ENCODE measurements at places on chromosomes 7 and 10.

DNA sequence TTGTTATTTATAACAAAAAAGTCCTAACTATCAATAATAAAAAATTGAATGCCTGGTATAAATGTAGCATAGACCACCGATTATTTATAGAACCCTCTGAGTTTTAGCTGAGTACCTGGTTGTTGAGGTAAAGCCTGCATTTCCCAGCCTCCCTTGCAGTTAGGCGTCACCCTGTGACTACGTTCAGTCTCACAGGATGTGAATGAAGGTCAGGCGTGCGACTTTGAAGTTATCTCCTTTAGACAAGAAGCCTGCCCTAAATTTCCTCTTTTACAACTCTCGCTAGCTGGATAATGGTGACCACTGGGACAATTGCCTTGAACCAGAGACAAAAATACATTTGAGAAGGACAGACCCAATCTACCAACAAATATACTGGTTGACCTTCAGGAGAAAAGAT lies 67.5 kb upstream of the TES start:
- H3K27ac ChIP-seq, result no peak overlapping the region
- no peaks in the 10 kb centered on the region for H3K27me3 ChIP-seq
- no peak overlapping the region for H3K4me3 ChIP-seq
- H3K4me1 ChIP-seq, result no peaks in the 10 kb centered on the region
- DNase-seq, result no peak

- H3K27ac ChIP-seq, result no peak overlapping the region
- no peaks in the 10 kb centered on the region for H3K27me3 ChIP-seq
- DNase-seq, result no peak
- no peaks in the 10 kb centered on the region for H3K4me1 ChIP-seq
- no peak overlapping the region for H3K4me3 ChIP-seq
Observed at GRCh38 chr10:123795846-123796590, 95.6 kb downstream of the CPXM2 start.

DNA sequence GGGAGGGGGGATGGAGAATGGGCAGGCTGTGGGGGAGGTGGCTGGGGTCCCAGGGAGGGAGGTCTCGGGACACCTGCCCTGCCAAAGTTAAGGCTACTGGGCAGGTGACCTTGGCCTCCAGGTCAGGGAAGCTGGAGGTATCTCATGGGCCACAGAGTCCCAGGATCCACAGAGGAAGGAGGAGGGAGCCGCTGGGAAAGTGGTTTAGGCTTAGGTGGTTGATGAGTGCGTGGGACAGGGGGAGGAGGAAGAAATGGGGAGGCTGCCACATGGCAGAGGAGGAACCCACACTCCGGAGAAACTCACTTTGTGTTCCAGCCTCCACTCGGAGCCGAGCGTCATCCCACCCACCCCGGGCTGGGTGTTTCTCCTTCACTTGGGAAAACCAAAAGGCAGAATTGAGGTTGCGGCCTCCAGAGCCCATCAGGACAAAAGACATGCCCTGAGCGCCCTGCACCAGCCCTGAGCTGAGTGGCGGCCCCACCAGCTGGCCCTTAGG lies 46.1 kb downstream of the ASB13 start:
- peaks cover 4% of the 10 kb centered on the region for H3K4me1 ChIP-seq
- no peak overlapping the region for H3K27ac ChIP-seq
- no peak for DNase-seq
- no peaks in the 10 kb centered on the region for H3K27me3 ChIP-seq
- H3K4me3 ChIP-seq, result no peak overlapping the region

- no peak overlapping the region for H3K4me3 ChIP-seq
- H3K4me1 ChIP-seq, result no peaks in the 10 kb centered on the region
- no peaks in the 10 kb centered on the region for H3K36me3 ChIP-seq
- H3K27me3 ChIP-seq, result no peaks in the 10 kb centered on the region
Observed at GRCh38 chr10:110613996-110614495, 30.1 kb upstream of the RBM20 start.

- no peaks in the 10 kb centered on the region for H3K4me1 ChIP-seq
- no peaks in the 10 kb centered on the region for H3K27me3 ChIP-seq
- DNase-seq, result peak; percentile 22
Observed at GRCh38 chr7:1990001-1990670, 242.6 kb downstream of the MAD1L1 start.

- H3K4me1 ChIP-seq, result no peaks in the 10 kb centered on the region
- H3K36me3 ChIP-seq, result no peaks in the 10 kb centered on the region
- H3K4me3 ChIP-seq, result no peak overlapping the region
- no peak for DNase-seq
Observed at GRCh38 chr7:147605323-147605722, 985.2 kb upstream of the C7orf33 start.

- no peaks in the 10 kb centered on the region for H3K4me1 ChIP-seq
- no peak for DNase-seq
- no peaks in the 10 kb centered on the region for H3K36me3 ChIP-seq
- H3K27ac ChIP-seq, result no peak overlapping the region
- no peak overlapping the region for H3K4me3 ChIP-seq
Observed at GRCh38 chr7:142311876-142312275, 54.0 kb upstream of the PRSS58 start.

GRCh38 chr10:78403781-78404180 lies 370.1 kb downstream of the RPS24 start:
- no peak overlapping the region for H3K27ac ChIP-seq
- no peak for DNase-seq
- no peaks in the 10 kb centered on the region for H3K4me1 ChIP-seq
- H3K27me3 ChIP-seq, result peaks cover 26% of the 10 kb centered on the region
- no peaks in the 10 kb centered on the region for H3K36me3 ChIP-seq
